ENCODE measurements at places on chromosomes 13 and 19.

- no peak for DNase-seq
These were observed 35.2 kb downstream of the STK24 start for GRCh38 chr13:98541701-98542203.

DNA sequence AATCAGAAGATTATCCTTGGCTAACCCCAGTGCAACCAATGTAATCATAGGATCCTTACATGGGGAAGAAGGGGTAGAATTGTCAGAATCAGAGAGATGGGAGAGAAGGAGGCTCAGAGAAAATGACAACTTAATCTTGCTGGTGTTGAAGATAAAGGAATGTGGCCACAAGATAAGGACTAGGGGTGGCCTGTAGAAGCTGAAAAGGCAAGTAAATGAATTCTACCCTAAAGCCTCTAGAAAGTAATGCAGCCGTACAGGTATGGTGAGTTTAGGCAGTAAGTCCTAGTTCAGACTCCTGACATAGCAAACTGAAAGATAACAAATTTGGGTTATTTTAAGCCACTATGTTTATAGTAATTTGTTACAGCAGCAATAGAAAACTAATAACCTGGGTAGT lies 718.5 kb downstream of the SLITRK6 start:
- DNase-seq = no peak

- no peak for DNase-seq
These were observed 12.9 kb upstream of the CCDC169 start for GRCh38 chr13:36310417-36311108.

DNA sequence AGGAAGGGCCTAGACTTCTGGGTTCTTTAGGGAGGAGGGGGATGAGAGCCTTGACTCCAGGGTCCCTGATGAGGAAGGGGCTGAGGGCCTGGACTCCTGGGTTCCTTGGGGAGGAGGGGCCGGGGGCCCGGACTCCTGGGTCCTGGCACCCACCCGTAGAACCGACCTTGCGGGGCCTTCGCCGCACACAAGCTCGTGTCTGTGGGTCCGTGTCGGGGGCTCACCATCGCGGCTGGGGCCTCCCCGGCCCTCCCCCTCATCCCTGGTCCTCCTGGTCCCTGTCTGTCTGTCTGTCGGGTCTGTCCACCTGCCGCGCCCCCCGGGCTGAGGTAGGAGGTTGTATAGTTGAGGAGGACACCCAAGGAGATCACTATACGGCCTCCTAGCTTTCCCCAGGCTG lies 662 bp upstream of the SPACA6 start:
- DNase-seq = no peak

DNA sequence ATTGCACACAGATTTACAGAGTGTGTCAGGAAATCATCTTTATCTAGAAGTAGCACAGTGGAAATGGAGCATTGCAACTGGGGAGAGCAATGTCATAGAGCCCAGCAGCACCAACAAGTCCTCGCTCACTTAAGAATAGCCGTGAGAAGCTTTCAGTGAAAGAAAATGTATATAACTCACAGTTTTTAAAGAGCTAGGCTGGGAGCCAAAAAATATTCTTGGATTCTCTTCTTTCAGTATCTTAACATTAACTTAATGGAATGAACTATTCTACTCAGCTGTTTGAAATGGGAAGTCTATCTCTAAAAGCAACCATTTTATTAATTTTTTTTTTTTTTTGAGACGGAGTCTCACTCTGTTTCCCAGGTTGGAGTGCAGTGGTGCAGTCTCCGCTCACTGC lies 329.6 kb downstream of the COG6 start:
- no peak for DNase-seq

DNA sequence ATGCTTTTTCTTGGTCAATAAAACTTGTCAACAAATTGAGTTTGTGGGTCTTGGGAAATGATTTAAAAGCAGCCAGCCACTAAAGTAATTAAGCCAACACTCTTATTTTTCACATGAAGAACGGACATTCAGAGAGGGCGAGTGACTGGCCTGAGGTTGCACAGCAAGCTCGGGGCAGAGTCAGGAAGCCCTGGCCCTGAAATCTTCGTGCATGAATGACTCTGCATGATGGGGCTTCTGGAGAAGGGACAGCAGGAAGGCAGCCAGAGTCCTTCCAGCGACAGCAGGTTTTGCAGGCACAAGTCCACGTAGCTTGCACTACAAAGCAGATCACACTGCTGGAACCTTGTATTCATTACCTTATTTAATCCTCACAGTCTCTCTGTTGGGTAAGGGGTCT lies 232.5 kb downstream of the ZNF536 start:
- DNase-seq = no peak

- no peak for DNase-seq
These were observed 25.1 kb downstream of the TMEM161A start for GRCh38 chr19:19113040-19113626.

DNA sequence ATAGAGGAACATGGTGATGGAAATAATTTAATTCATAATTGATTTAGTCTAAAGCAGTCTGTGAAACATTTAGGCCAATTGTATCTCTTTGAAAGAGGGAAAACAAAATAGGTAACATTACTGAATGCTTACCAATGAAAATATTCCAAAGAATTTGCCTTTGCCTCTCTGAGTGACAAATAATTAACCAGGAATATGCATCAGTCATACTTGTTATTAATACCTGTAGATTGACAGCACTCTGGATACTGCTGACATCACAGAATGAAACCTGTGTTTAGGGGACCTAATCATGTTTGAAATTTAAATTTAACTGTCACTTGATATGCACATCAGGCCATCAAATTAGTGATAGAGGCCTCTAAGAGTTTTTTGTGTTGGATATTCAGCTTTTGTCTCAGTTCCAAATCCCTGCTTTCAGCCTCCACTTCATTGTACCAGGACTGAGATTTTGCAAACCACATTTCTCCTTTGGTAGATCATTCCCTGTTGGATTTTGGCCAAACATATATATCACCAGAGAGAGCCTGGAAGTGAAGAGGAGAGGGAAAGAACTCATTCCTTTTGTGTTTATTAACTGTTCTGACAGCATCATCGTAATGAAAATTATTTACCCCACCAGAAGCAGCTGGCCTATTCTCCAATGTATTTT lies 64.8 kb upstream of the KLHL1 start:
- no peak for DNase-seq

DNA sequence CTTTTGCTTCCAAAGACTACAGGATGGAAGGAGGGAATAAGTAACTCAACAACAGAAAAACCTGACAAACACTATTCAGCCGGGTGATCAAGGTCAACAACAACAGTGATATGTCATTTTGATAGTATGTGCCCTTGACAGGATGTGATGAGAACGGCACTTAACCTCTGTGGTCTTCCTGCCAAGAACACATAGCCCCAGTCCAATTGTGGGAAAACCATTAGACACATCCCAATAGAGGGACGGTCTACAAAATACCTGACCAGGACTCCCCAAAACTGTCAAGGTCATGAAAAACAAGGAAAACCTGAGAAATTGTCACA lies 43.1 kb upstream of the AMER2 start:
- DNase-seq = no peak

DNA sequence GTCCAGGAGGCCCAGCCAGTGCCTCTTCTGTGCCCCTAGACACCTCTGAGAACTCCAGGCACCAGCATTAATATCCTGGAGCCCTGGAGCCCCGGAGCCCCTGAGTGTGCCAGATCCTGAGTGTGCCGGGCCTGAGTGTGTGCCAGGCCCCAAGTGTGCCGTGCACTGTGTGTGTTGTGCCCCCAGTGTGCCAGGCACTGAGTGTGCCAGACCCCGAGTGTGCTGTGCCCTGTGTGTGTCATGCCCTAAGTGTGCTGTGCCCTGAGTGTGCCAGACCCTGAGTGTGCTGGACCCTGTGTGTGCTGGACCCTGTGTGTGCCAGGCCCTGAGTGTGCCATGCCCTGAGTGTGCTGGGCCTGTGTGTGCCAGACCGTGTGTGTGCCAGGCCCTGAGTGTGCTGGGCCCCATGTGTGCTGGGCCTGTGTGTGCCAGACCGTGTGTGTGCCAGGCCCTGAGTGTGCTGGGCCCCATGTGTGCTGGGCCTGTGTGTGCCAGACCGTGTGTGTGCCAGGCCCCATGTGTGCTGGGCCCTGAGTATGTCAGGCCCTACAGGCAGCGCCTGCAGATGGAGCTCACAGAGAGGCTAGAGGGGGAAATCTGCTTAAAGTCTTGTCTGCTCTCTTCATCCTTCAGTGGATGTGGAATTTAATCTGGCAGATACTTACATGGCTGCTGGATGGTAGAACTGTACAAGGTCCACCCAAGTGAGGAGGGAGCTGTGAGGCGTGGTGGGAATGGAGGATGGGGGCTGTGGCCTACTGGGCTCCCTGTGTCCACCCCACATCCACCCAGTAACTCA lies 53.9 kb downstream of the C13orf46 start:
- no peak for DNase-seq

DNA sequence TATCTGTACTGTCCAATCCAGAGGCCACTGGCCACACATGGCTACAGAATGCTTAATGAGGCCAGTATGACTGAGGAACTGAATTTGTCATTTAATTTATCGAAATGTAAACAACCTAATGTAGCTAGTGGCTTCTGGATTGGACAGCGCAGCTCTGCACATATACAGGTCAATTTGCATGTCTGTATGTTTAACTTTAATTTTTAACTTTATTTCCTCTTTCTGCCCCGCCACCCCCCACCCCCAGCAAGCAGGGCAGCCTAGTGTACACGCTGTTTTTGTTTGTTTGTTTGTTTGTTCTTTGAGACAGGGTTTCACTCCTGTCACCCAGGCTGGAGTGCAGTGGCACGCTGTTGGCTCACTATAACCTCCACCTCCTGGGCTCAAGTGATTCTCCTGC lies 15.5 kb downstream of the ZSWIM9 start:
- DNase-seq = no peak

- no peak for DNase-seq
These were observed 1.1 kb downstream of the TNFAIP8L1 start for GRCh38 chr19:4640247-4641000.

- DNase-seq = no peak
These were observed 40.3 kb downstream of the ANKRD10 start for GRCh38 chr13:110874508-110874960.

DNA sequence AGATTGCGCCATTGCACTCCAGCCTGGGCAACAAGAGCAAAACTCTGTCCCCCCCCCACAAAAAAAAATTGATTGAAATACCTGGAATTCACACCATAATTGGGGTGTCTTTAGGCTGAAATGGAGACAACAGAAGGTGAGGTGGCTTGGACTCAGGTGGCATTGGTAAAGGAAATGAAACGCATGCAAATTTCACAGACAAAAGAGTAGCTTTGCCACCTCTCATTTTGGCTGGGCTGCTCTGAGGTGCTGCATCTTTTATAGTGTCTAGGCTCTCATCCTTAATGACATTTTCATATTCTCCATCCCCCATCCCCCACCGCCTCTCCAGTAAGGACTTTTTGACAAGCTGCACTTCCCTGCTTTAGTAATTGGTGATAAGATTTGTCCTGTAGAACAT lies 6.9 kb downstream of the UBE2L5 start:
- DNase-seq = no peak

DNA sequence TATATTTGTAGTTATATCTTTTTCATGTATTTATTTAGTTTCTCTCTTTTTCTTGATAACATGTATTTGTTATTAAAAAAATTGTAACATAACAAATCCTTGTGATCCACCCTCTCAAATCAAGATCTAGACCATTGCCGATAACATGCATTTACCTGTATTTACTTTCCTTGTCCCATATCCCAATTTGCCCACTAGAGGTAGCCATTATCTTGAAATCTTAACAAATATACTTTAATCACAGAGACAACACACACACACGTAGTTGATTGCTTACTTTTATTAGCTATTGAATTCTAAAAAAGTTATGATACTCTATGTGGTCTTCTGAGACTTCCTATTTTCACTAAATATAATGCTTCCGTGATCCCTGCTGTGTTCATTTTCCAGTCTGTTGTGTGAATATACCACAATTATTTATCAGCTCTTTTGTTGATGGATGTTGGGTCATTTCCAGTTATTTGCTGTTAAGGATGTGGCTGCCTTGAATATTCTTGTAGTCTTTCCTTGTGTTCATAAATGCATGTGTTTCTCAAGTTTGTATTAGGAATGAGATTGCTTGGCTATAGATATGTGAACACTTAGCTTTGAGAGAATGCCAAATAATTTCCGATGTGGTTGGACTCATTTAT lies 31.3 kb upstream of the ZMYM2 start:
- DNase-seq = no peak

DNA sequence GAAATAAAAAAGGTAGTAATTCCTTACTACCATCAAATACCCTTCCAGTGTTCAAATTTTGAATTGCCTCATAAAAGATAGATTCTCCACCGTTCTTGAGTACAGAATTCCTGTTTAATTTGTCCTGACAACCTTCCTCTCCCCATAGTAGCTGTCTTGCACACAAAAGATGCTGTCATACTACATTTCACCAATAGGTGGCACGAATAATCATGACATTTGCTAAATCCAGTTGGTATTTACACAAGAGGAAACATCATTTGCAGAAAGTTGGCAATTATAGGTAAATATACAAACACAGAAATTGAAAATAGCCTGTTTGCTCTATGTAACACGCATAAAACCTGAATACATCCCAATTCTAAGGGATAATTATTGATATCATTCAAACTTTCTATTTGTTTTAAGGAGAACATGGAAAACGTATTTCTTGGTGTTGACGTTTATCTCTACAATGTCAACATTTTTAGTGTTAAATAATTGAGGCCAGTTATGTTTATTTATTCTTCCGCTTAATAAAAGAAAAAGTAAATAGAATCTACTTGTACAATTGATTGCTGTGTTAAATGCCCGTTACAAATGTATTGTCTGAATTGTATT lies 58.3 kb upstream of the CLDN10 start:
- DNase-seq = no peak

- no peak for DNase-seq
These were observed 185.8 kb downstream of the B3GLCT start for GRCh38 chr13:31385540-31385939.

DNA sequence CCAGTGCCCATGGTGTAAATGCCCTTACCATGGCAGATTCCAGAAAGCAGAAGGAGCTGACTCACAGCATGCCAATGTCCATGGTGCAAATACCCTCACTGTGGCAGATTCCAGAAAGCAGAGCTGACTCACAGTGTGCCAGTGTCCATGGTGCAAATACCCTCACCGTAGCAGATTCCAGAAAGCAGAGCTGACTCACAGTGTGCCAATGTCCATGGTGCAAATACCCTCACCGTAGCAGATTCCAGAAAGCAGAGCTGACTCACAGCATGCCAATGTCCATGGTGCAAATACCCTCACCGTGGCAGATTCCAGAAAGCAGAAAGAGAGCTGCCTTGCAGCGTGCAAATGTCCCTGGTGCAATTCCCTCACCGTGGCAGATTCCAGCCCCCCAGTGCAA lies 163.8 kb upstream of the SOX1 start:
- no peak for DNase-seq

GRCh38 chr13:106570299-106570852 lies 2.4 kb upstream of the ARGLU1 start:
- DNase-seq = peak; percentile 67

- DNase-seq = no peak
These were observed 457.8 kb downstream of the PCDH20 start for GRCh38 chr13:60957816-60958215.

DNA sequence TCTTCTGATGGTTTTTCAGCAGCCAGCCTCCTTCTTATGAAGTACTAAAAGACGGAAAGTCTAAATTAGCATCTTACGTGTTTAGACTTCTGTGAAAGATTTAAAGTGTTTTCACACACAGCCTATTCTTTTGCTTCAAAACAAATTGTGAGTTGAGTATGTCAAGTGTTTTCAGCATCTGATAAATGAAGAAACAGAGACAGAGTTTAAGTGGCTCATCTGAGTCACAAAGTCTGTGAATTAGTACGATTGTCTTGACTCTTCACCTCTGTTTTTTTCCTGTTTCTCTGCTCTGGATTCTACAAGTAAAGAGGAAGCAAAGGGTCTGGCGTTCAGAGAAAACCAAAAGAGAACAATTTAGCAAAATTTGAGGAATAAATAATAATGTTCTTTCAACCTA lies 116.4 kb downstream of the FRY start:
- DNase-seq = no peak

GRCh38 chr19:13056052-13056660 lies 46.5 kb downstream of the LYL1 start:
- no peak for DNase-seq

All from activated CD8-positive, alpha-beta memory T cell treated with anti-CD3 and anti-CD28 coated beads for 4 hours (primary cell).